Uterus (tissue), 4 donors: ENCODE measurements at places on chromosomes 2 and 18. TPM values are rescaled to one million over a fixed set of nuclear protein-coding genes. Genes with fewer than 3 reads are reported as not detected.

- DNase-seq = no peak
Measured at GRCh38 chr18:46832849-46833248, 76.0 kb upstream of the ST8SIA5 start.

Gene RGPD4
- total RNA-seq = 0.34 TPM

GRCh38 chr2:99910902-99911301 is 231.5 kb downstream of the AFF3 start:
- DNase-seq = no peak

Gene DRC1
- not detected for total RNA-seq

DNA sequence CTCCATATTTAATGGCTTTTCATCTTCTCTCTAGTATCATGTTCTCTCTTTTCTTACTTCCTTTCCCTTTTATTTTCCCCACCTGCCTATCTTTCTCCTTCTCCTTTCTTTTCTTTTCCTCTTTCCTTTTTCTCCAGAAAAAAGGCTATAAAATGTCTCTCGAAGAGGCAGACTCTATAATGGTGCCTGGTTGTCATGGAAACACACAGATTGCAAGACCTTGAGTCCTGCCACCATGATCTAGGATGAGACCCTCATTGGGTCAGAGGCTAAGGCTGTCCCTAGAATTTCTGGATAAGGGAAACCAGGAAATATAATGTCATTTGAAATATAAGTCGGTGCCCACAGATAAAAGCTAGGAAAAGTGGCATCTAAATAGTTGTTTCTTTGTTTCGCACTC is 36.5 kb upstream of the LHCGR start:
- no peak for DNase-seq

DNA sequence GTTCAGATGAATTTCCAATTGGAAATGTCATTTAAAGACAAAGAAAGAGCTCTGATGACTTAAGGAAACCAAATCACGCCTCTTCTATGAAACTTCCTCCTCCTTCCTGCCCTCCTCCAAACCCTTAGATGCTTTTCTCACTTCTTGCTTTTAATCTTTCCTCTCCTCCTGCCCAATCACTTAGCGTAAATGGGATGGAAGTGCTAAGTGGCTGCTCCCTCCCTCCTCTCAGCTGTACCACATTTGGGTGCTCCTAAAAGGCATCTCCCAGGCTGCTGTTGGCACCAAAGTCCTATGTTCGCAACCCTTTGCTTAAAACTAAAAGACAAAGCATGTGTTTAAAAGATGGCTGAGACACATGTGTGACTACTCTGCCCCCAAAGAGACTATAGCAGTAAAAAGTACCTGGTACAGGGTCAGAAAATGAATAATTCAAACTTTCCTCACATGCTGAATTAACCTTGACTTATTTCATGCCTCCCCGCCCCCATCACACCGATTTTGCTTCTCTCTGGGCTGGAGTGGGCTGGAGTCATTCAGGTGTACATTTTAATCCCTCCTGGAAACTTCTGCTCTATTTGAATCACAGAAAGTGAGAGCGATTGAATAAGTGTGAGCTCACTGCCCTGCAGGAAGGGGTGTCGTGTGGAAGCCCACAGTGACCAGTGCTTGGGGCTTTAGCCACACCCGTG is 59.2 kb upstream of the KLF7 start:
- no peak for DNase-seq

GRCh38 chr2:157891643-157892041 is 15.5 kb upstream of the ACVR1 start:
- no peak for DNase-seq

DNA sequence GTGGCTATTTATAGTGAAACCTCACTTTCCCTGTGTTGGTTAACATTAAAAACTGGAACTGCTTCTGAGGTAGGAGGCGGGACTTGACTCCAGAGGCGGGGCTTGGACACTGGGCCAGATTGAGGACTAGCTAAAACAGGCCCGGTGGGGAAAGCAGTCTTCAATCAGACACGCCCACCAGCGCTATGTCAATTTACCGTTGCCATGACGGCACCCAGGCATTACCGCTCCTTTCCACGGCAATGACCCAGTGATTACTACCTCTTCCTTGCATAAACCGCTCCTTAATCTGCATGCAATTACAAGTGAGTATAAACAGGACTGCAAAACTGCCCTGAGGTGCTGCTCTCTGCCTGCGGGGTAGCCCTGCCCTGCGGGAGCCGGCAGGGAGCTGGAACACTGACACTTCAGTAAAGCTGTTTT is 35.3 kb downstream of the LRRFIP1 start:
- DNase-seq = peak; percentile 99
